ENCODE measurements at places on chromosomes 2 and 18.

DNA sequence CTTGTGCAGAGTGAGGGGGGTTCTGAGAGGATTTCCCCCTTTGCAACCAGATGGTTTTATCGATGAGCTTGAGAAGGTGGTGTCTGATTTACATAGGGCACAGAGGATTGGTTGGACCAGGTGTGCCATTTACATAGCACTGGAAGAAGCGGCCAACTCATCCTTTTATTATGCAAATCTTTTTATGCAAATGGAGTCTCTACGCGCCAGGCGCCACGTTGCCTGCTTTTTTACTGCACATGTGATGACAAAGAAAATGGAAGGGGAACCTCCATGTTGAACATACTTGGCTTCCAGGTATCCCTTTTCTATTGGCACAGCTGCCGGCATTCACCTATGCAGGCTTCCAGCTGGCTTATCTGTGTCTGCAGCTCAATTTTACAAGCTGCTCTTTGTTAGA lies 18.4 kb upstream of the TXNL4A start:
- no peak for DNase-seq

DNA sequence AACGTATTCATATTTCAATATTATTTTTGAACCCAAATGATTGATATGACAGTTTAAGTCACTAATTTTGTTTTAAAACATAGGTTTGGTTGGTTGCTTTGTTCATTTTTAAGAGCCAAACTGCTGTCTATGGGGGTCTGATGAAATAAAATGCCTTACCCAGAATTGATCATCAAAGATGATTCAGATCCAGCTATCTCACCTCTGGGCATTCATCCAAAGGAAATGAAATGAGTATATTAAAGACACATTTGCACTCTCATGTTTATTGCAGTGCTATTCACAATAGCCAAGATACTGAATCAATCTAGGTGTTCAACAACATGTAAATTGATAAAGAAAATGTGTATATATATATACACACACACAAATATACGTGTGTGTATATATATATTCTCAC lies 326.9 kb upstream of the GULP1 start:
- no peak for DNase-seq

- DNase-seq = no peak
Observed at GRCh38 chr2:50582164-50582563, 449.8 kb downstream of the NRXN1 start.

DNA sequence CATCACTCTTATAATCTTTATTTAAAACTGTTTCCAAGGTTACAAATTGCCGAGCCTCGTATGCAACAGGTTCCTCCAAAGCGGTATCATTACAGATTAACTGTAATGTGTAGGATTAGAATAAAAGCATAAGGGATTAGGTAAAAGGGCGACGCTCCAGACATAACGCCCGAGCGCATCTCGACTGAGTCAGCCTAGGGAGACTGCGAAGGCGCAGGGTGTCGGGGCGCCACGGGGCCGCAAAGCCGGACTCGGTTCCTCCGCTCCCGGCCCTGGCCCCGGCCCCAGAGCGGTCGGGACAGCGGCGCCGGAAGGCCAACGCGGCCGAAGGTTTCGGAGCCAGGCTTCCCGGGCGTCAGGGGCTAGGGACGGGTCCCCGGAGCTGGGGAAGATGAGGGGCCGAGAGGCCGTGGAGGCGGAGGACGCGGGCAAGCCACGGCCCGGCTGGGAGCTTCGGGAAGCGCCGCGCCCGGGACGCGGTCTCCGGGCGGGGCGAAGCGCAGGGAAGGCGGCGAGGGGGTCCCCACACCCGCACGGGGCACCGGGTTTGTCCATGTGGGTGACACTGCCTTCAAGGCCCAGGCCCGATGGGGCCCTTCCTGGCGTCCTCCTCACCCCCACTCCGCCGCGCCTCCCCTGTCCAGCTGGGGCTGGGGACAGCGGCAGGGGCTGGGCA lies 12.9 kb upstream of the SIX3 start:
- no peak for DNase-seq

GRCh38 chr18:61575419-61575818 lies 242.2 kb downstream of the CDH20 start:
- no peak for DNase-seq

- DNase-seq = no peak
Observed at GRCh38 chr2:200350850-200351285, 44.4 kb downstream of the SPATS2L start.

- DNase-seq = no peak
Observed at GRCh38 chr2:107742460-107743027, 84.1 kb upstream of the RGPD4 start.

DNA sequence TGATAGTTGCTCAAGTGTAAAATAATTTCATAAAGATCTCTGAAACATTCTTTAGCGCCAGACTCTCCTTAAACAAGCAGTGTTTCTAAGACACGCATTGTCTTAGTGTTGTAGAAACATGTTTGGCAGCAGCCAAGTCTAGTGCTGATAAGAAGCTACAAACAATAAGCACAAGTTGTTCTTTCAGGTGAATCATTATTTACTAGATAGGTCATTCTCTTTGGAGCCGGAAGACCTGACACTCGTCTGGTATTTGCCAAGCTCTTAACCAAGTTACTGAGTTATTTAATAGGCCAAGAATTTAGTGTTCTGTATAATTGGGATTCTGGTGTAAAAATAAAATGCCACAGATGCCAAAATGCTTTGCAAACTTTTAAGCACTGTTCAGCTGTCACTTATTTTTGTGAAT lies 852.1 kb downstream of the CPS1 start:
- DNase-seq = no peak

DNA sequence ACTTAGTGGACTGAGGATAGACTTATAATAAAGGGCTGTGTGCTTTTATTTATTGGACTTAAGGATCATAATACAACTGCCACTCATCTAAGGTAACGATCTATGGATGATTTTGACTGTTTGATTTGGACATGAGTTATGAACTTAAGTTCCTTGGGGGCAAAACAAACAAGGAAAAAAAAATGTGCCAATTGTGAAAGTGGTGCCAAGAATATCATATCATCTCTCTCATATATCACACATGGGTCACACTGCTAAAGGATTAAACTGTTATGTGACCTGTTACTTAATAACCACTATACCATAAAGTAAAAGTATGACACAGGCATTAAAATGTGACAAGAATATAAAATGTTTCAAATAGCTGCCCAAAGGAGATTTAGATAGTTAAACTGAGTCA lies 886.3 kb downstream of the ERBB4 start:
- DNase-seq = no peak

DNA sequence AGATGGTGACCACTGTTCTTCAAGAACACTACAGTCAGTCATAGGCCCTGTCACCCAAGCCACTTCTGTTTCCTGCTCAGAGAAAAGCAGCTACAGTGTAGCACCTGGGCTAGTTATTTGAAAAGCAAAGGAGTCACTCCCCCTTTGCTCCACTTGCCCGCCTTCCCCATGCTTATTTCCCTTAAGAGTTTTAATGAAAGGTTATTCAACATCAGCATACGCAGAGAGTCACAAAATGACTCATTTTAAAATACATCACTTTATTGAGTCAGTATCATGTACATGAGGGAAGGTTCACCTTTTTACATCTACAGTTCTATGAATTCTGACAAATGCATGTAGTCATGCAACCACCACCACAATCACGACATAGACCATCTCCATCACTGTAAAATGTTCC lies 71.3 kb downstream of the TNFRSF11A start:
- DNase-seq = no peak

- no peak for DNase-seq
Observed at GRCh38 chr2:49845671-49846070, 691.4 kb upstream of the FSHR start.

- DNase-seq = no peak
Observed at GRCh38 chr2:230754200-230754599, 41.6 kb downstream of the CAB39 start.

- DNase-seq = no peak
Observed at GRCh38 chr2:140257692-140258300, 1477.6 kb upstream of the NXPH2 start.

GRCh38 chr2:207040696-207041095 lies 101.4 kb downstream of the CPO start:
- DNase-seq = no peak

DNA sequence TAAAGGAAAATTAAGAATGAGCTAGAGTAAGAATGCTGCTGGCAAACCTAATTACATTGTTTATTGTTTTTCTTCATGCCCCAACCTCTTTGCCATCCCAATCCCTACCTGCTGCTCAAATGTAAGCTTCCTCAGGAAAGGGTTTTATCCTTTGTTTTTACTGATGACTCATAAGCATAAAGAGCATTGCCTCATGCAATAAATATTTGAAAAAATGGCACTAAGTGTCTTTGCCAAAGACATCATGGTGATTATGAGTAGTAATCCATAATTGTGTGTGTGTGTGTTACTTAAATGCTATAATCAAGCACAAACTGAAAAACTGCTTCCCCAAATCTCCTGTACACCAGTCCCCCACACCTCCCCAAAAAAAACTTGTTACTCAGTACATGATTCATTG lies 53.4 kb downstream of the DNER start:
- DNase-seq = no peak

GRCh38 chr2:71615767-71616730 lies 162.7 kb downstream of the DYSF start:
- DNase-seq = no peak

DNA sequence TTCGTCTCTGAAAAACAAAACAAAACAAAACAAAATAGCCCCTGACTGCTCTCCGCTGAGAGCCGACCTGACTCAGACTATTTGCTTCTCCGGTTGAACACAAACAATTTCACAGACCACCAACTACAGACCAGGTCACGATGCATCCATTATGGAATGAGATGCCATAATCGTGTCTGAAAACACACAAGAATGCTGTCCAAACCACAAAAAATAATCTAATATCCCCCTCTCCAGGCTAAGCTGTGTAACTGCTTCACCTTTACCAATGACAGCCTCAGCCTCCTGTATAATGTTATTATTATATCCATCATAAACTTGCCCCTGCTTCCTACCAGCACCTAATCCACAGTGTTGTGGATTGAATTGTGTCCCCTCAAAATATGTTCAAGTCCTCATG lies 114.7 kb downstream of the DNAH6 start:
- DNase-seq = peak; percentile 22

DNA sequence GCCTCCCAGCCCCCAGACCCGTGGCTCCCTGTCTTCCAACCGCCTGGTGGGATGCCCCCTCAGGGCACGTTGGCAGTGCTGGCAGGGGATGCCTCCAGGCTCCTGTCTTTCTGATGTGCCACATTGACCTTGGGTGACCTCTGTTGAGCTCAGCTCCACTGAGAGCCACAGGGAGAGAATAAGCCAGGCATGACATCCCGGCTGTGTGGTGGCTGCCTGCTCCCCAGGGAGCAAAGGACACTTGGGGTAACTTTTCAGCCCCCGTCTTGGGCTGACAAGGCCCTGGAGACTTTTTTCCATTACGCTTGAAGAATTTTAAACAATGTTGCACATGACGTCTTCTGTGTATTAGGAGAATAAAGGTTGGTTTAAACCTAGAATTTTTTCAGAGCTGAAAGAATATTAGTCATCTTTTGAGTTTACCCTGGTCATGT lies 246.0 kb downstream of the TSN start:
- DNase-seq = no peak

DNA sequence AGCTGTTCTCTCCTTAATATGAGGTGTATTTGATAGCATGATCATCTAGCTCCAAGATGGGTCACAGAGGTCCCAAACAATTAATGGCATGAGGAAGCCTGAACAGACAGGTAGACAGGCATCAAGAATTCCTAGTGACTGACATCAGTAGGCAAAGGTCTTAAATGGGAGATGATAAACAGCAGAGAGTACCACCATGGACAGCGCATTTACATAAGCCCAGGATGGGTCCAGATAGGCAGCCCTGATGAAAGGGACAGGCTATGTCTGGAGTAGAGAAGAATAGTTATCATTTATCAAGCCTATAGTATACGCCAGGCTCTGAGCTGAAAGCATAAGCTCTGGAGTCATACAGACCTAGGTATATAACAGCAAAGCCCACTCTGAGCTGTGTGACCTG lies 434.7 kb upstream of the SETBP1 start:
- no peak for DNase-seq

GRCh38 chr2:159933727-159934049 lies 128.7 kb downstream of the PLA2R1 start:
- no peak for DNase-seq

GRCh38 chr2:60621688-60622429 lies 68.4 kb upstream of the BCL11A start:
- no peak for DNase-seq

DNA sequence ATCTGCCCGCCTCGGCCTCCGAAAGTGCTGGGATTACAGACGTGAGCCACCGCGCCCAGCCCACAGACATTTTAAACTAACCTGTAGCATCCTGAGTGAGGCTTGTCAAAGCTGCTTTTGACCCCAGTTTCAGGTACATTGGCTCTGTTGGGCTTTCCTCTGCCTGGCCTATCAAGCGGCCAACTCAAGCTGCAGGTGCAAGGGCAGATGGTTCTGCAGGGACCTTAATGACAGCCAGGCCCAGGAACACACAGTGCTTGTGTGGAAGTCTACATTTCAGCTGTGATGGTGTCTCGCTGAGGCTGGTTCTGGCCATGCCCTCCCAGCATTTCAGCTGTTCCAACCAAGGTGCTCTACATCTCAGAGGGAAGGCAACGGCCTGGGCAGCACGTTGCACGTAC lies 18.4 kb downstream of the INPP4A start:
- DNase-seq = no peak

DNA sequence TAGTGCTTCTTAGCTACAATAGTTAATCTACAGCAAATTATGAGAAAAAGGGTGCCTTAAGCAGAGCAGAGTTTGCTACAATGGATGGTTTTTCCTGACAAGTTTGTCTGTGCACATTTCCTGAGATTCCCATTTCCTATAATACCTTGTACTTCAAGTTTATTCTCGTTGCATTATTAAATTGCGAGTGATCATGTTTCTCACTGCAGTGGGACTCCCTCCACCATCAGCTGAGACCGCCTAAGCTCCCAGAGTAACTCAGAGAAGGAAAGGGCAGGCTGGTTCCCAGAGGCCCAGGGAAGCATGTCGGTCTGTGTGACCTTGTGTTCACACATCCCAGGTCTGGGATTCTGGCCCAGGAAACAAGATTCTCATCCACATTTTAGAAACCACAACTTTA lies 162.1 kb downstream of the ARL4C start:
- DNase-seq = no peak

GRCh38 chr2:120977582-120978358 lies 242.1 kb downstream of the GLI2 start:
- peak; percentile 39 for DNase-seq
